ENCODE measurements at places on chromosomes 5 and 9. TPM values are rescaled to one million over a fixed set of nuclear protein-coding genes. Genes with fewer than 3 reads are reported as not detected.

The SLC4A9 gene
- not detected for total RNA-seq

The TEX48 gene
- total RNA-seq: not detected

The NTMT1 gene
- 23.9 TPM for total RNA-seq

The CDK7 gene
- total RNA-seq: 32.1 TPM

The RLN2 gene
- total RNA-seq: 5.2 TPM

The PCSK1 gene
- 0.09 TPM for total RNA-seq

The UGT3A1 gene
- total RNA-seq: 0.09 TPM

GRCh38 chr9:87875831-87876545 is 6.7 kb upstream of the SPATA31E1 start:
- no peaks in the 10 kb centered on the region for H3K36me3 ChIP-seq
- no peak for DNase-seq
- no peak overlapping the region for H3K4me3 ChIP-seq
- peaks cover 11% of the 10 kb centered on the region for H3K4me1 ChIP-seq

DNA sequence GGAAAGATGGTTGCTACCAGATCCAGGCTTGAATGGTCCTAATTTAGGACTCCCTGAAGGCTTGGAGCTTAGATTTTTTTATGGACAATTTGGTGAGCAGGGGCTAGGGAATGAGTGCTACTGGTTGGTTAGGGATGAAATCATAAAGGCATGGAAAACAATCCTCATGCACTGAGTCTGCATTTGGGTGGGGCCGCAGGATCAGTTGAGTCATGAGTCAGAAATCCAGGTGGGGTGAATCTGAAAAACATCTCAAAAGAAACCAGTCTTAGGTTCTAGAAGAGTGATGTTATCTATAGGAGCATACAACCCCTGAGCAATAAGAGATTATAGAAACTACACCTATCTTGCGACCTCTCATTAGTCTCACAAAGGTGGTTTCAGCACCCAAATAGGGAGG is 300.0 kb downstream of the KIF4B start:
- no peaks in the 10 kb centered on the region for H3K36me3 ChIP-seq
- no peak overlapping the region for H3K27ac ChIP-seq
- DNase-seq: no peak
- no peak overlapping the region for H3K4me3 ChIP-seq
- no peaks in the 10 kb centered on the region for H3K4me1 ChIP-seq
- no peaks in the 10 kb centered on the region for H3K27me3 ChIP-seq

GRCh38 chr5:55226027-55226933 is 835 bp downstream of the MCIDAS start:
- no peak for DNase-seq
- H3K4me1 ChIP-seq: peaks cover 36% of the 10 kb centered on the region
- H3K27me3 ChIP-seq: peaks cover 89% of the 10 kb centered on the region
- no peaks in the 10 kb centered on the region for H3K36me3 ChIP-seq

- no peak for DNase-seq
- no peaks in the 10 kb centered on the region for H3K36me3 ChIP-seq
- H3K4me3 ChIP-seq: no peak overlapping the region
- no peak overlapping the region for H3K27ac ChIP-seq
- H3K27me3 ChIP-seq: peaks cover 29% of the 10 kb centered on the region
- H3K4me1 ChIP-seq: peaks cover 13% of the 10 kb centered on the region
Observed at GRCh38 chr5:17213938-17214337, 3.5 kb upstream of the BASP1 start.

DNA sequence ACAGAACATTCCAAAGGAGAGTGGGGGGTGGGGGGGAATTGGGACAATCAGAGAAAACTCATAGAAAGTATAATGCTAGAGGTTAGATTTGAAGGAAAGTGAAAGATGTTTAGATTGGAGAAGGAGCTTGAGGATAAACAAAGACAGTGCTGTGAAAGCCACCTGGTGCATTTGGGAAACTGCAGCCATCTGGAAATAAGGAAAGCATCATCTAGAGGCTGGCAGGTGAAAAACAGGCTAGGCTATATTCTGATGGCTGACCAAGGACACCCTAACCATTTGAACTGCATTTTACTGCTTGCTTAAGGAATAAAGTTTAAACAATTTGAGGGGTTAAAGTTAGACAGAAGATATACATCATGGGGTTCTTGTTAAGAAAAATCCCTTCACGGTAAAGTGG is 296.4 kb downstream of the CETN3 start:
- DNase-seq: no peak
- no peaks in the 10 kb centered on the region for H3K4me1 ChIP-seq
- no peaks in the 10 kb centered on the region for H3K36me3 ChIP-seq
- no peak overlapping the region for H3K27ac ChIP-seq
- no peaks in the 10 kb centered on the region for H3K27me3 ChIP-seq
- H3K4me3 ChIP-seq: no peak overlapping the region

DNA sequence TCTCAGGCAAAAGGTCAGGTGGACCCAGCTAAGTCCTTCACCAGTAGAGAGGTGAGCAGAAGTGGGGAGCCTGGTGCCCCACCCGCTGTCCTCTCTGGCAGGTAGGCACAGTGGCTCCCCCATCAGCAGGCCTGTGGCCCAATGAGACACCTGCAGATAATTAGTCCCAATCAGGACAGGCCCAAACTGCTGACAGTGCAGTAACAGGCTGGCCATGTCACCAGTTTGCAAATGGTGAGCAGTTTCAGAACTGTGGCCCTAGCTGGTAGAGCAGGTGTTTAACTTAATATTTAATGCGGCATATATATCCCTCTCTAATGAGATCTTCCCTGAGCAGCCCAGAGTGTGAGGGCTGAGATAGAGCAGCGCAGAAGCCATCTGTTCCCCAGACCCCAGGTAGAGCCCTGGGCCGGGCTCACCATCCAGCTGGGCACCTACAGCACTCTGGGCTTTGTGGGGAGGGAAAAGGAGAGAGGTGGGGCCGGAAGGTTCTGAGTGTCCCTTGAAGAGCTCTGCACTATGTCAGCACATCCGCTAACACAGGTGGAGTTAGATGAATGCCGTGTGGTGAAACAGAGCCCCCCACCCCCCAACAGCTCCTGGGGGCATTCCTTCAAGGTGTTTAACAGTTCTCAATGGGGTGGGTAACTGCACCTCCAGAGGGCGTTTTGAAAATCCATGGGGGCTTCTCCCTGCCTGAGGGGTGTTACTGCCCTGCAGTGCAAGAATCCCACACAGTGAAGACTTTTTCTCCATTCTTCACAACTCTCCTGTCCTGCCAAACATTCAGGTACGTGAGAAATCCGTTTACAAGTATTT is 120.5 kb downstream of the PAX5 start:
- H3K27ac ChIP-seq: no peak overlapping the region
- H3K4me3 ChIP-seq: no peak overlapping the region
- no peak for DNase-seq
- H3K4me1 ChIP-seq: no peaks in the 10 kb centered on the region

GRCh38 chr9:87668222-87668621 is 57.7 kb upstream of the CTSL start:
- H3K27me3 ChIP-seq: no peaks in the 10 kb centered on the region
- no peak for DNase-seq
- no peaks in the 10 kb centered on the region for H3K4me1 ChIP-seq

DNA sequence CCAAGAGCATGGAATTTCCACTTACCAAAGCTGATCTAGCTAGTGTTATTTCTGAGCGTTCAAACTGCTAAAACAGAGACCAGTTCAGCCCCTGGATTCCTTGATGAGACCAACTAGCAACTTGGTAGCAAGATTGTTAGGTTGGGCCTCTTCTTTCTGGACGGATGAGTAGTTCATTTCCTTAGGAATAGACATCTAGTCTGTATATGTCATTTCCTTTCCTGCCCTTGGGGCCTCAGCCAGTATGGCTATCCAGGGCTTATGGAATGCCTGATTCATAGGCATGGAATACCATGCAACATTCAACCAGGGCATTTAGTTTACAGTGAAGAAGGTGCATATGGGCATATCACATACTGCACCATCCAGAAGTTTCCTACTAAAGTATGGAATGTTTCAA is 14.5 kb upstream of the LPAR1 start:
- H3K4me3 ChIP-seq: no peak overlapping the region
- H3K27me3 ChIP-seq: no peaks in the 10 kb centered on the region
- H3K36me3 ChIP-seq: no peaks in the 10 kb centered on the region
- DNase-seq: no peak
- H3K27ac ChIP-seq: no peak overlapping the region

- no peak overlapping the region for H3K4me3 ChIP-seq
- no peak for DNase-seq
- no peak overlapping the region for H3K27ac ChIP-seq
- no peaks in the 10 kb centered on the region for H3K27me3 ChIP-seq
- no peaks in the 10 kb centered on the region for H3K4me1 ChIP-seq
- no peaks in the 10 kb centered on the region for H3K36me3 ChIP-seq
Observed at GRCh38 chr5:18043344-18043743, 409.1 kb downstream of the TAF11L14 start.

- H3K36me3 ChIP-seq: no peaks in the 10 kb centered on the region
- H3K4me1 ChIP-seq: no peaks in the 10 kb centered on the region
- no peak overlapping the region for H3K27ac ChIP-seq
Observed at GRCh38 chr5:111926026-111926425, 169.0 kb upstream of the NREP start.

GRCh38 chr9:116060631-116061030 is 93.0 kb upstream of the PAPPA start:
- DNase-seq: no peak
- no peaks in the 10 kb centered on the region for H3K4me1 ChIP-seq
- no peaks in the 10 kb centered on the region for H3K36me3 ChIP-seq

DNA sequence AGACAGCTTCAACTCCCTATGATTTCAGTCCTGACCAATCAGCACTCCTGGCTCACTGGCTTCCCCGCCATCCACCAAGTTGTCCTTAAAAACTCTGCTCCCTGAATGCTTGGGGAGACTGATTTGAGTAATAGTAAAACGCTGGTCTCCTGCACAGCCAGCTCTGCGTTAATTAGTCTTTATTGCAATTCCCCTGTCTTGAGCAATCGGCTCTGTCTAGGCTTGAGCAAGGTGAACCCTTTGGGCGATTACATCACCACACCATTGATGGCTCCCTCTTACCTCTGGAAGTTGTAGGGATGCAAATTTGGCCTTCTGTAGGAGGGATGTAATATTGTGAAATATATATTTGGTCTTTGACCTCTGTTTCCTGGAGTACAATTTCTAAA is 2.9 kb upstream of the SLC23A1 start:
- peaks cover 4% of the 10 kb centered on the region for H3K36me3 ChIP-seq
- peak overlapping the region; percentile 100 for H3K4me3 ChIP-seq
- no peak for DNase-seq

DNA sequence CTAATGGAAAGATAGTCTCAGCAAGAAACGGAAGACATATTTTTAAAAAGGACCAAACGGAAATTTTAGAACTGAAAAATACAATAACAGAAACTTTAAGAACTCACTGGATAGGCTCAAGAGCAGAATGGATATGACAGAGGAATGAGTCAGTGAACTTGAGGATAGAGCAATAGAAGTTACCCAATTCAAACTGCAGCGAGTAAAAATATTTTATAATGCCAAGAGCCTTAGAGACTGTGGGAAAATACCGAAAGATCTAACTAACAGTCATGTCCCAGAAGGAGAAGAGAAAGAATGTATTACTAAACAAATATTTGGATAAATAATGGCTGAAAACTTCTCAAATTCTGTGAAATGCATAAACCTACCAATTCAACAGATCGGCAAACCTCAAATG is 40.8 kb downstream of the ADAMTS2 start:
- H3K4me3 ChIP-seq: no peak overlapping the region
- no peaks in the 10 kb centered on the region for H3K27me3 ChIP-seq
- H3K36me3 ChIP-seq: no peaks in the 10 kb centered on the region
- H3K4me1 ChIP-seq: no peaks in the 10 kb centered on the region

- H3K4me3 ChIP-seq: no peak overlapping the region
- peaks cover 10% of the 10 kb centered on the region for H3K4me1 ChIP-seq
- no peaks in the 10 kb centered on the region for H3K36me3 ChIP-seq
- no peak overlapping the region for H3K27ac ChIP-seq
Observed at GRCh38 chr5:181170237-181170825, 22.9 kb downstream of the OR2V2 start.

DNA sequence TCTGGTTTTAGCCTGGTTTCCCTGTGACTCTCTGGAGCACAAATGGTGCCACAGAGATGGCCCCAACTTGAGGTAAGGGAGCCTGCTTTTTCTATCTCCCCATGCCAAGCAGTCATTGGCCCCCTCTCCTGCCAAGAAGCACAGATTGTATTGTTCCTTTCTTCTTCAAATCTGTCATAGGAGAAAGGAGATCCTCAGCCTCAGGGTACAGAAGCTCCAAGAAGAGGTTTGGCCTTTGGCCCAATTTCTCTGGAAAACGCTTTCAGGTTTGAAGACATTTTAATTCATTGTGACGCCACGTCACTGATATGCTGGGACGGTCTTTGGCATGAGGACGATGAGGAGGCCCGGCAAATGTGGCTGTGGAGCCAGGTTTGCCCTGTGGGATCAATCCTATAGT is 29.2 kb upstream of the PANK3 start:
- H3K36me3 ChIP-seq: no peaks in the 10 kb centered on the region
- H3K27ac ChIP-seq: no peak overlapping the region
- no peaks in the 10 kb centered on the region for H3K4me1 ChIP-seq
- no peak overlapping the region for H3K4me3 ChIP-seq
- DNase-seq: no peak
- no peaks in the 10 kb centered on the region for H3K27me3 ChIP-seq

DNA sequence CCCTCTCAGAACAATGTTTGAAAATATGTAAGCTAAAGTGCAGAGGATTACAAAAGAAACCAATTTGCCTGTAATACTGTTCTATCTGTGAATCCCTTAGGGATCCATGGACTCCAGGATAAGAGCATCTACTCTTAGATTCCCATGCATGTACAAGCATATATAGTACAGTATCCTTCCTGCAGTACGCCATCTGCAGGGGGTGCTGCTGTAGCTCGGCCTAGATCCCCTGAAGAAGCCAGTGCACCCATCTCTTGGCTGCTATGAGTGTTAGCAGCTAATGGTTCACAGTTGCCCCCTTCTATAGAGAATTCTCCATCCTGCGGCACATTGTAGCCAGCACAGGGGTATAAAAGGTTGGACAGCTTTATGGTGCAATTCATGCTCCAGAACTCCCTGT is 61.8 kb upstream of the SLC30A5 start:
- no peaks in the 10 kb centered on the region for H3K27me3 ChIP-seq
- H3K27ac ChIP-seq: no peak overlapping the region
- no peaks in the 10 kb centered on the region for H3K36me3 ChIP-seq
- no peak for DNase-seq

- H3K27ac ChIP-seq: no peak overlapping the region
- no peaks in the 10 kb centered on the region for H3K27me3 ChIP-seq
- H3K4me3 ChIP-seq: no peak overlapping the region
- DNase-seq: no peak
Observed at GRCh38 chr5:103510851-103511553, 51.6 kb downstream of the NUDT12 start.
